ENCODE measurements at places on chromosomes 12 and 14.

DNA sequence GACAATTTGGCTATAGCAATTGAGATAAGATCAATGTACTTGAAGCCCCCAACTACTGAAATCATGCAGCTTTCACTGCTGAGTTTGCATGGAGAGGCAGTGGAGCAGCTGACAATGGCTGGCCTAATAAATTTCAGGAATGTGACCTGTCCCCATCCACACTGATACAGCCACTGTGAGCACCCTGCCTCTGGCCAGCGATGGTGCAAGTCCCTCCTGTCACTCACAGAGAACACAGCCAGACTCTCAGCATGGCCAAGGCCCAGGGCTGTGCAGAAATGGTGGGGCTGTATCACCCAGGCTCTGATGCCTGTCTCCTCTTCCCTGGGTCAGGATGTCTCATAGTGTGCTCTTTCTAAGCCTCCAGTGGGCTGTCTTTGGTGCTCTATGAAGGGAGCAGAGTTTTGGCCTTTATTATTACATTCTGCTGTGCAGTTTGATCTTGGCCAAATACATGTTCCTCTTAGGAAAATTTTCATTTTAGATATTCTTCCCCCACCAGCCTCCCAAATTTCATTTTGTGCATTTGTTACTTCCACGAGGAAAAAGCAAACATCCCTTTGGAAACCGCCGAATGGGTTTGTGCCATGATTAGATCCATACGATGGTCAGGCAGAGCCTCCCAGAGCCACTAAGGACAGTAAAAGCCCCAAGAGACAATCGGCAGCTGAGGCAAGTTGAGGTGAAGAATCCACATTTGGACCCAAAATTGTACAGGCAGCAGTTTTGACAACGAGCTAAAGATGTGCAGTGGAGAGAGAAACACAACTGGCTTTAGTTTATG lies 85.1 kb upstream of the WSCD2 start:
- DNase-seq = no peak

DNA sequence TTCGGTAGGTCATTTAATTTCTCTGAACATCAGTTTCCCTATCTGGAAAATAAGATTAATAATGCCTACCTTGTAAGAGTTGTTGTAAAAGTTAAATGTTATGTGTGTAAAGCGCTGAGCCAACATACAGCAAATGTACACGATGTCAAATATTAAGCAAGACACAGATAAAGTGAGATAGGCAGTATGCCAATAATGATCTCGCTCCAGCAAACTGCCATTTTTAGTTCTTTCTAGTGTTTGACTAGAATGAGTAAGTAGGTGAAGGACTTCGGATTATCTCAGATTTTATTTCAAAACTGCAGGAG lies 840 bp downstream of the DHRS7 start:
- DNase-seq = no peak

DNA sequence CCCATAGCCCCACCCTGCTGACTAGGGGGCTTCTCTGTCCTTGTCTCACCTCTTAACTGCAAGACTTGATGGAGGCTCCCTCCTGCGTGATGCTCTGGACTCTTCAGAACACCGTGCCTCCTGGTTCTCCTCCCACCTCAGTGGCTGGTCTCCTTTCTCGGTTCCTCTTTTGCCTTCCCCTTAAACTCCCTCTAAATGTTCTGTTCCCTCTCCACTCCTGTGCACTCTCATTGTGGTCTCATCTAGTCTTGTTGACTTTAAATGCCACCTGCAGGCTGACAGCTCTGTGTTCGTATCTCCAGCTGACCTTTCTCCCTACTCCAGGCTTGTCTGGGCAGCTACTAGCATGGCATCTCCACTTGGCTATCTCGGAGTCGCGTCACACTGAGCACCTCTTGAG lies 28.3 kb downstream of the DYNC1H1 start:
- DNase-seq = no peak

- DNase-seq = no peak
Measured at GRCh38 chr14:47917344-47917954, 242.0 kb upstream of the MDGA2 start.

- no peak for DNase-seq
Measured at GRCh38 chr14:93688820-93689219, 99.5 kb downstream of the PRIMA1 start.

- DNase-seq = no peak
Measured at GRCh38 chr12:120865098-120865497, 39.1 kb downstream of the SPPL3 start.

- no peak for DNase-seq
Measured at GRCh38 chr12:52351196-52352059, 15.9 kb downstream of the KRT85 start.

DNA sequence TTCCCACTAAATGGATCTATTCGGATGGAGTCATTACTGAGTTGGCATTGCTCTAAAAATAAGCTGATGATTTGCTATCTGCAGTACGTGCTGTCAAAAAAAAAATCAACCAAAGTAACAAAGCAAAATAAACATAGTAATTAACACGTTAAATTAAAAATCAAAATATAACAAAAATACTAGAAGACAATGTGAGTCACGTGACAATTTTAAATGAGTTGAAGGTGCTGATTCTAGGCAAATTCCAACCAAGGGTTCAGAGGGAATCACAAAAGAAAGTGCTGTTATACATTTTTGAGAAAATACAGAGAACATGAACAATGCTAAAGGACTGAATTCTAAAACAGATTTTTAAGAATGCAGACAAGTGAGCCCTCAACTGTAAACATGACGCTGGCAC lies 45.2 kb upstream of the IFNG-AS1 start:
- DNase-seq = no peak

DNA sequence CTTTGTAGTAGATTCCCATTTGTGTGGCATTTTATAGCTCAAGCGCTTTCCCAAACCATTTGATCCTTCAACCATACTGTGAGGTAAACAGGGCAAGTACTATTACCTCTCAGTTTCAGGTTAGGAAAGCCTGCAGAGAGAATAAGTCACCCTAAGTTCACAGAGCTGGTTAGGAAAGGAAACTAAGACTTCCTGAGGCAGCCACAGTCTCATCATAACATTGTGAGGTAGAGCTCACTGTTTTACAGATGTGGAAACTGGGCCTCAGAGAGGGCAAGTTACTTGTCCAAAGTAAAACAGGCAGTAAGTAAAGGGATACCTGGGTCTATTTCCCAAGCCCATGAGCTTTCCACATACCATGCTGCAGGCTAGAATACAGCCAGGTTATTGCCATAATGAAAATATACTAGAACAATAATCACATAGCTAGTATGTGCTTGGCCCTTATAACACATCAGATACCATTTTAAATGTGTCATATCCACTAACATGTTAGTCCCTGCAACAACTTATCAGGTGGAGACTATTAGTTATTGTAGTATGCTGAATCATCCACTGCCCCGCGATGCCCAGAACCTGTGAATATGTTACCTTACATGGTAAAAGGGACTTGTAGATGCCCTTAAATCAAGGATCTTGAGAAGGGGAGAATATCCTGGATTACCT lies 150.9 kb upstream of the GRIP1 start:
- no peak for DNase-seq

DNA sequence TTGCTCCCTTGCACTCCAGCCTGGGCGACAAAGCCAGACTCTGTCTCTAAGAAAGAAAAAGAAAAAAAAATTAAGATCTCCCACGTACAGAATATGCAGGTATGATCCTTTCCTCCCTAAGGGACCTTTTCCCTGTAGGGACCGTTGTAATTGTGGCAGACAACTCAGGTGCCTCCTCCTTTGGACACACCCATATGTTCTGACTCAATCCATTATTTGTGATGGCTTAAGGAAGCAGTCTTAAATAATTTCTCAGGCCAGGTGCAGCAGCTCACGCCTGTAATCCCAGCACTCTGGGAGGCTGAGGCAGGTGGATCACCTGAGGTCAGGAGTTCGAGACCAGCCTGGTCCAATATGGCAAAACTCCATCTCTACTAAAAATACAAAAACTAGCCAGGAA lies 53.1 kb downstream of the TMCC3 start:
- DNase-seq = no peak

GRCh38 chr12:107598906-107599305 lies 86.7 kb upstream of the PWP1 start:
- no peak for DNase-seq

DNA sequence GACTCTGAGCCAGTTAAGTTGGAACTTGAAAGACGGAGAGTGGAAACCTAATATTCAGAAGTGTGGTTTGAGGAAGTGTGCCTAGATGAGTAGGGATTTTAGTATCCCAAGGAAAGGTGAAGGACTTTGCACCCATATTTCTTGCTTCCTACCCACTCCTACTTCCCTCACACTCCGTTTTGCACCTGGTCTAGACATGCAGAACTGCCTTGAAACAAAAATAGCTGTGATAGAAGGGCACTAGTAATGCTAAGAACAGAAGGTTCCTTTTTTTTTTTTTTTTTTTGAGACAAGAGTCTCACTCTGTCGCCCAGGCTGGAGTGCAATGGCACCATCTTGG lies 732 bp upstream of the ARF3 start:
- DNase-seq = no peak

DNA sequence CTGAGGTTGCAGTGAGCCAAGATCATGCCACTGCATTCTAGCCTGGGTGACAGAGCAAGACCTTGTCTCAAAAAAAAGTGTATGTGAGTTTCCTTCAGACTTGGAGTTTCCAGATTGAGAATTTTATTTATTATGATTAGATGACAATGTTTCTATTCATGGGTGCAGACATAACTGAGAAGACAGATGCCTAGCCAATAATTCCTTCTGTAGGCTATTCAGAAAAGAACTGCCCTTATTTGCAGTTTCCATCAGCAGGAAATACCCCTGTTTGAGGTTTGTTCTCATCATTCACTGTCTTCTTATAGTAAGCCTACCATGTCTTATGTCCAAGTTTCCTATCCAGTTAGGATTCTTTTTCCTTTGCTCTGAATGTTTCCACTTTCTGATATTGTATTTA lies 269.0 kb downstream of the KTN1 start:
- no peak for DNase-seq

GRCh38 chr12:98419081-98419794 lies 96.2 kb upstream of the TMPO start:
- DNase-seq = no peak

GRCh38 chr12:74988156-74988555 lies 221.5 kb downstream of the KCNC2 start:
- no peak for DNase-seq

DNA sequence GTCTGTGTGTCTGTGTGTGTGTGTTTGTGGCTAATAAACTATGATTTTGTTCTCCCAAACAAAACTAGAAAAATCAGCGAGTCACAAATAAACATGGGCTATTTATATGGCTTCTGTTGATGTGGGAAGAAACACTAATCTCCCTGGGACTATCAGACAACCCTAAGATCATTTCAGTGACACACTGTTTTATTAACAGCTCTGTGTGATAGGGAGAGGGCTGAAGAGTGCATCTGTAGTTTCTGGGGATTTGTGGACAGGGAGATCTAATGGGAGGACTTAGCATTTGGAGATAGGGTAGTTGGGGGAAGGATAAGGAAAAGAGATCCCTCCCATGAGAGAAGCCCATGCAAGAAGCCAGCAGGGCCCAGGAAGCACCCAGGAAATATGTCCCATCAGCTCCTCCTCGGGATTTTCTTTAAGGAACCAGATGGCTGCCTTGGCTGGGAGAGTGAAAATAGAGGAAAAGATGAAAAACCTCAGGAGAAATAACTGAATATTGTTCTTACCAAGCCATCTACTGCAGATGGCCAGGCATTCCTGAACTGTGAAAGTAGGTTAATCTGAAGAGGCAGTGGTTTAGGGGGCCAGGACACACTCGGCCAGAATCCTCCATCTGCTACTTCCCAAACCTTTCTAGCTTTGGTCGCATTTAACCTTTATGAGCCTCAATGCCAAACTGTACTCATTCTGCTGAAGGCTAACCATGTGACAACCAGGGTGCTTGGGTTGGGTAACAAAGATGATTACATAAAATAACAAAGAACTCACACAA lies 253.4 kb downstream of the BTG1 start:
- no peak for DNase-seq

DNA sequence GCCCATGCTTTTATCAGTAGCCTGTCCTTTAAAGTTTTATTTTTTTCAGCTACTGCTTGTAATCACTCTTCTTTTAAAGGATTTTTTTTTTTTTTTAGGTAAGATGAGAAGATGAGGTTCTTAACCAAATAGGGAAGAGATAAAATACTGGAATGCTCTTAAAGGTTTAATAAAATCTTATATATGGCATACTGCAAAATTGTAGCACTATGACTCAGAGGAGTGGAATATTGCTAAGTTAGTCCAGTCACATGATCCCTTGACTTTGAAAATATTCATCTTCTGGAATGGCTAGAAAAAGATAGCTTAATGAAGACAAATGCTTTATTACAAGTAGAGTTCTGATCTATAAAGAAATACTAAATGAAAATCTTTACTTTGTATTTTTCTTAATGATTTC lies 116.6 kb downstream of the NAV3 start:
- DNase-seq = no peak

DNA sequence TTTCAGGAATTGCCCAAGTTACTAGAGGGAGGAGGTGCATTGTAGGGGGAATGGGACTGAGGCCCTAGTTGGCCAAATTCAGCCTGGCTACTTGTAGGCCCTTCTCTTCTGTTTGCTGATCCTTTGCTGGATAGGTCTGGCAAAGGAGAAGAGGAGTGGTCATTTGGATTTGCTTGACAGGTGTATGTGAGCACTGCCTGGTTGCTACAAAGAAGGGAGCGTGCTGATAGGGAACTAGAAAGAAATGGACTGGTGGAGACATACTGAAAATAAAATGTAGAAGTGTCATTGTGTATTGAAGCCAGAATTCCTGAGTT lies 3.6 kb downstream of the PSMA6 start:
- no peak for DNase-seq

GRCh38 chr12:76766161-76766560 lies 2.2 kb downstream of the ZDHHC17 start:
- no peak for DNase-seq

- DNase-seq = no peak
Measured at GRCh38 chr12:12612358-12612757, 682 bp downstream of the CREBL2 start.

DNA sequence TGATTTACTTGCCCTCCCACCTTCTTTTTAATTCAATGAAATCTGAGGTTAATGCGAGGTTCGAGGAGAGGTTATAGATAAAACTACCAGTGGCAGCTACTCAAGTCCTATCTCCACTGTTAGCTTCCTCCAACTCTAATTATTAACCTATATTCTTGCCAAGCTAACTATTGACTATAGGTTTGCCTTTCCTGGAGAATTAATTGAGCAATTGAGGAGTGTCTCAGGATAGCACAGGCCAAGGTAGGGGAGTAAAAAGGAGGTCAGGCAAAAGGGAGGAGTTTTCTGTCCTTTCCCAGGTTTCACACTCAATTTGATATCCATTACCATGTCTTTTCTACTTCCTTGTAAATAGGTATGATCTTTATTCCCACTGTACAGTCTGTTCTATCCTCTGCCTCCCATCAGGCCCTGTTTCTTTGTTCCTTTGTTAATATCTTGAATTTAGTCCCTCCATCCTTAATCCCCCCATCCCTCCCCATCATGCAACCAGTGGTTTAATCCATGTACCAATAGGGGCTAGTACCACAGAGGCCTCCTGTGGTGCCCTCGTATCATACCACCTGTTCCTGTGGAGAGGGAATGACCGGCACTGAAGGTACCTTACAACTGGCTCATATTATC lies 3.7 kb upstream of the SUOX start:
- no peak for DNase-seq

- DNase-seq = no peak
Measured at GRCh38 chr12:21451529-21451928, 14.1 kb downstream of the PYROXD1 start.

GRCh38 chr12:50508414-50508813 lies 3.6 kb downstream of the DIP2B start:
- no peak for DNase-seq

All from vagina (tissue), 2 donors.